ENCODE measurements at places on chromosomes 1 and 21.

- DNase-seq, result no peak
Measured at GRCh38 chr1:29789221-29789909, 553.0 kb downstream of the PTPRU start.

- no peak for DNase-seq
Measured at GRCh38 chr1:204621396-204621795, 64.1 kb downstream of the LRRN2 start.

- DNase-seq, result no peak
Measured at GRCh38 chr21:34836933-34837505, 168.2 kb downstream of the CLIC6 start.

DNA sequence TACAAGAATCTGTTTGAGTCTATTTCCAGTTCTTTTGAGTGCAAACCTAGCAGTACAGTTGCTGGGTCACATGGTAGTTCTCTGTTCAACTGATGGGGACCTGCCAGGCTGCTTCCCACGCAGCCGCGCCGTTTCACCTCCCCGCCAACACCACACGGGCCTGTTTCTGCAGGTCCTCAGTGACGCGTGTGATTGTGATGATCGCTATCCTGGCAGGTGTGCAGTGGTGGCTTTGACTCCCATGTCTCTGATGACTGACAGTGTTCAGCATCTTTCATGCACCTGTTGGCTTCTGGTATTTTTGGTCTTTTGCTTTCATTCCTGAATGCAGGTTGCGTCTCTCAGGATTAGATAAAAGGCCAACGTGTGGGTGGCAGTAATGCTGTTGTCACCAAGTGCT, 41.6 kb downstream of the FAAP20 start:
- no peak for DNase-seq

- peak; percentile 40 for DNase-seq
Measured at GRCh38 chr1:114075546-114076242, 78.0 kb downstream of the SYT6 start.

- DNase-seq, result no peak
Measured at GRCh38 chr1:81666586-81666985, 134.1 kb upstream of the ADGRL2 start.

DNA sequence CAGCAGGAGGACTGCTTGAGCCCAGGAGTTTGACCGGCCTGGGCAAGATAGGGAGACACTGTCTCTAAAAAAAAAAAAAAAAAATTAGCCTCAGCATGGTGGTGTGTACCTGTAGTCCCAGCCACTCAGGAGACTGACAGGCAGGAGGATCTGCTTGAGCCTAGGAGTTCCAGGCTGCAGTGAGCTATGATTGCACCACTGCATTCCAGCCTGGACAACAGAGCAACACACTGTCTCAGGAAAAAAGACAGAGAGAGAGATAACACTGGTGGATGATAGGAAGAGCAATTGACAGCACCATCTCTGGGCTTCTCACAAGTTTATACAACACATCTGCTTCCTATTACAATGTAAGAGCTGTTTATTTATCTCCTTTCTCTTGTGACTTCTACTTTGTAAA, 2.4 kb upstream of the RNU11 start:
- DNase-seq, result no peak

DNA sequence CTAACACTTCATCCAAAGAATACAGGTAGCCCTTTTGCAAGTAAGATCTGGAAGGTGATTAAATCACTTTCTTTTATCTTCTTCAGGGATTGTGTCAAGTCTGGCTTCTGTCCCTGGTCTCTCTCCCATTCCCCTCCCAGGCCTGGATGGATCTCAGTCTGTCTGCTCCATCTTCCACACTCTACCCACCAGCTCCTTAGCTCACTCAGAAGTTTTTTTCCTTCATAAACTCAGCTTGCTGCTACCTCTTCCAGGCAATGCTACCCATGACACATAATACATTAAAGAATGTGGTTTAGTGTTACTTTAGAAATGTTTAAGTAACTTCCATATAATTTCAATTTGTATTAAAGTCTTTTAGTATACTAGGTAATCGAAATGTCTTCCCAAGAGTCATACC, 133.1 kb downstream of the AKT3 start:
- no peak for DNase-seq

- no peak for DNase-seq
Measured at GRCh38 chr1:169090900-169091311, 15.6 kb upstream of the ATP1B1 start.

DNA sequence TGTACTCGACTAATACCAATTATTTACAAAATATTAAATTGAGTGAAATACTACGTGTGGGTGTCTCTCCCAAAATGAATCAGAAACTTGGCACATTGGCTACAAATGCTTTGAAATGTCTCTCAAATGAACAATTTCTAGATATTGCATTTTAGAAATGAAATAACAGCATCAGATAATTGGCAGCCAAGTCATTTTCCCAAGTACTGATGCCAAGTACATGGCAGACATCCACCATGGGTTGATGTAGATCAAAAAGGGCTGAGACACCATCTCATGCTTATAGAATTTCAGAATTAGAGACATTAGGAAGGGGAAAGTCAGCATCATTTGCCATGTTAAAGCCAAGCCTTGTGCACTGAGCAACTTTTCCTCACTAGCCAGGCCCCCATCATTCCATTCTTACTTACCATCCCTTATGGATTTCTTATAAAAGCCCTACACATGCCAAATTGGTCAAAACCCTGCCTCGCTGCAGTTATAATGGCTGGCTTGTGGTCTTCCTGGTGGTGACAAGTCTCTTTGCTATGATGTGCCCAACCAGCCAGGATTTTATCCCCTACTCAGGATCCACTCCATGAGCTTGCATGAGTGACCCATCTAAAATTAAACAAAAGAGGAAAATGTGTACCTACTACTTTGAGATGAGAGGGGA, 73.1 kb downstream of the GREM2 start:
- no peak for DNase-seq

DNA sequence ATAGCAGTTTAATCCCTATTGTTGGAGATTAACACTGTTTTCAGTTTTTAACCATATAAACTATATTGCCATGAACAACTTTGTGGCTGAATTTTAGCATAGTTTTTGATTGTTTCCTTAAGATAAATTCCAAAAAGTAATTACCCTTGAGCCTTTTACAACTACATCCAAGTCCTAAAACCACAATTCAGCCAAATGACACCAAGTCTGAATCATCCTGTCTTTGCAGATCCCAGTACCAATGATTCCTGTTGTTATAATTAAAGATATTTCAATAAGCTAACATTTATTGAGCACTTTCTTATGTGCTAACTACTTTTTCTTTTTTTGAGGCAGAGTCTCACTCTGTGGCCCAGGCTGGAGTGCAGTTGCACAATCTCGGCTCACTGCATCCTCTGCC, 35.6 kb downstream of the IL23R start:
- DNase-seq, result no peak

GRCh38 chr1:14815175-14815877, 216.8 kb downstream of the KAZN start:
- DNase-seq, result no peak

- no peak for DNase-seq
Measured at GRCh38 chr1:94350350-94350924, 67.8 kb upstream of the ABCD3 start.

GRCh38 chr1:28002600-28002999, 42.8 kb downstream of the XKR8 start:
- DNase-seq, result no peak

DNA sequence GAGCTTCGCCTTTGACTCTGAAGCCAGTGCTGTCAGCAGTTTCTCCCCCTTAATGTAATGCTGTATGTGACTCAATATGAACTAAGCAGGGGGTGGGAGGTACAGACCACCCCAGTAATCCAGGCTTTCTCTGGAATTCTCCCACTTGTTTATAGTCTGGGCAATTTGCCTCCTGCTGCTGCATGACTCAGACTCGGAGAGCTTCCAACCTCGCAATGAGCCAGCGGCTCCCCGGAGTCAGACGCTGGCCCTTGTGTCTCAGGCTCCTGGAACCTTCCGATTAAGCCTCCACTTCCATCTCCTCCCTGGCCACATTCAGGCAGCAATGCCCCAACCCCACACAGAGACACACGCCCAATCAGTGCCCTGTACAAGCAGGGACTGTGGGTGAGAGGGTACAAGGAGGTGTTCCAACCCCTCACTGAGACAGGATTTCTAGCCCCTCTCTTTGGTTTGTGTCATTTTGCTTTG, 471.7 kb upstream of the VAMP3 start:
- no peak for DNase-seq
